GM20000 (cell line): ENCODE measurements at places on chromosomes 7 and 10.

- DNase-seq = peak; percentile 69
Observed at GRCh38 chr7:28096713-28097112, 83.9 kb downstream of the JAZF1 start.

DNA sequence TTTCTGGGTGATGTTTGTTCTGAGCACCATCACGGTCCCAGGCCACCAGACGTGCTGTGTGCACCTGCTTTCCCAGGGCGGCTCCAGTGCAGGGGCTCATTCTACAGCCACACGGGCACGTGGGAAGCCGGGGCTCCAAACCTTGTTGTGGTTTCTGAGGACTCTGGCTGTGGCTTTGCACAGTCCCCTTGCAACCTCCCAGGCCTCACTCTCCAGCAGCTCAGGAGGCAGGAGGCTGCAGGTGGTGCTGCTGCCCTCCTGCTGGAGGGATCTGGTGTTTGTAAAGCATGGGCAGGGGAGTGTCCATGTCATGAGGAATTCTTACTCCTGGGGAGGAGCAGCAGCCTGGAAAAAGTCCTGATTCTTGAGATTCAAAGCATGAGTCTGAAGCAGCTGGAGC lies 54.3 kb downstream of the INSYN2A start:
- DNase-seq = no peak

GRCh38 chr10:110481919-110482318 lies 15.8 kb upstream of the DUSP5 start:
- no peak for DNase-seq

GRCh38 chr7:22356701-22357310 lies at the start of gene RAPGEF5:
Gene RAPGEF5, minus strand, starts transcription at chr7:22357154. Its CDS starts 94 bp downstream, at chr7:22357060.
- peak; percentile 83 for DNase-seq

DNA sequence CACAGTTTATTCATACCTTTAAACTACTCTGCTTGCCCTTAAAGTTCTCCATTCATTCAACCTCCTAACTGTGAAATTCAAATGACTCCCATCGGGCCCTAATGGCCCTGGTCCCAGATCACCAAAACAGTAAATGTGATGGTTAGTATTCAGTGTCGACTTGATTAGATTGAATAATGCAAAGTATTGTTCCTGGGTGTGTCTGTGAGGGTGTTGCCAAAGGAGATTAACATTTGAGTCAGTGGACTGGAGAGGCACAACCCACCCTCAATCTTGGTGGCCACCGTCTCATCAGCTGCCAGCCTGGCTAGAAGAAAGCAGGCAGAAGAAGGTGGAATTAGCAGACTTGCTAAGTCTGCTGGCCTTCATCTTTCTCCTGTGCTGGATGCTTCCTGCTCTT lies 80.1 kb upstream of the PLXNA4 start:
- no peak for DNase-seq

- DNase-seq = no peak
Observed at GRCh38 chr10:129258283-129258923, 208.6 kb upstream of the MGMT start.

DNA sequence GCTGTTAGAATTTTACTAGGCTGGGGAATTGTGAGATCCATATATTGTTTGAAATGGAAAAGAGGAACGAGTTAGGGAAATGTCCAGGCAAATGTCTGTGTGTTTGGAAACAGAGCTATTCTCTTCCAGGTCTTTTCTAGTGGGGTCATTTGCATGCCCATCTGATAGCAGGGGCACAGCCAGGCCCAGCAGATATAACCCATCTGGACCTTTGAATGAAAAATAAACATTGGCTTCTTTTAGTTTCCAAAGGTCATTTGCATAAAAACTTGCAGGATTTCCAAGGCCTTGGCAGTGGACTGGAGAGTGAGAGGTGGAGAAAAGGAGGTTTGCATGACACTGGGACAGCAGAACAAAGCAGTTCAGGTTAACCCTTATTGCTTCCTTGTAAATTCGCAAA lies 188.0 kb upstream of the GPR26 start:
- DNase-seq = no peak

DNA sequence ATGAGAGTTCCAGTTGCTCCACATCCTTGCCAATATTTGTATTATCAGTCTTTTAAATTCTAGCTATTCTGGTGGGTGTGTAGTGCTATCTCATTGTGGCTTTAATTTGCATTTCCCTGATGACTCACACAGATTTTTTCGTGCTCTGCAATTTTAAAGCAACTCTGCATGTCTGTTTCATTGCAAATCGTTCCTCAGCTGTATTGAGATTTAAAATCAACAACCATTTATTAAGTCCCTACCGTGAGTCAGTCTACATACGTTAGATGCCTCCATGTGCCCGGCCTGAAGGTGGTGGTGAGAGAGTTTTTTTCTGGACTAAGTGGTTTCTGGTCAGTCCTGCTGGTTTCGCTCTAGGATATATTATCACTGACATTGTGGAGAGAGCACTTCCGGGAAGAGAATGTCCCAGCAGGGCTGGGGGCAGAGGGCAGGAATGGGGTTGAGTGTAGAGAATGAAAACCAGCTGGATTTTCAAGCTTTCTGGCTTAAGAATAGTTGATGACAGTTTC lies 8.4 kb upstream of the HYCC1 start:
- no peak for DNase-seq

DNA sequence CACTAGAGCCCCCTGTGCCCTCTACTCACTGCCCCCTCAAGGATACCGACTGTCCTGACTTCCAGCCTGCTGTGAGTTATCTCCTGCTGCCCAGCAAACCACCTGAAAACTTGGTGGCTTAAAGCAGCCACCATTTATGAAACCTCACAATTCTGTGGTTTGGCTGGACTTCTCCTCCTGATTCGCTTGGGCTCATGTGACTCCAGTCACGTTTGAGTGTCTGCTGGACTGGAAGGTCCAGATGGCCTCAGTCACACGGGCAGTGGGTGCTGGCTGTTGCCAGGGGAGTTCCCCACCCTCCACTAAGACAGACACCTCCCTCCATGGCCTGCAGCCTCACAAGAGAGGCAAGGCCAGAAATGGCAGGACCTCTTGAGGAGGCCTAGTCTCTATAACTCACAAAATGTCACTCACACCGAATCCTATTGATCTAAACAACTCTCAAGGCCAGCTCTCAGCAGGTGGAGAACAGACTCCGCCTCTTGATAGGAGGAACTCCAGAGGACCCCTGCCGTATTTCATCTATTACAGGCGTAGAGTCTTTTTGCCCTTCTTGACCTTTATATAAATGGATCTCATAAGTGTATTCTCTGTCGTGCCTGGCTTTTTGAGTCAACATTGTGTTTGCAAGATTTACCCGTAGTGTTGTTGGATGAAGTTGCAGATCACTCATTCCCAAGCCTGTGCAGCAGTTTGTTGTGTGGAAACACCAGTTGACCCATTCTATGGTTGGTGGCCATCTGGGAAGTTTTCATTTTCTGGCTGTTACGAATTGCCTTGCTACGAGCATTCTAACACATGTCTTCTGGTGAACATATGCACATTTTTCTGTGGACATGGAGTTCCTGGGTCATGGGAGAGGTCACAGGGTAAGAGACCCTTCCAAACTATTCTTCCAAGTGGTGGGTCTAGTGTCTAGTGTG lies 48.3 kb downstream of the ZMIZ1 start:
- peak; percentile 84 for DNase-seq

DNA sequence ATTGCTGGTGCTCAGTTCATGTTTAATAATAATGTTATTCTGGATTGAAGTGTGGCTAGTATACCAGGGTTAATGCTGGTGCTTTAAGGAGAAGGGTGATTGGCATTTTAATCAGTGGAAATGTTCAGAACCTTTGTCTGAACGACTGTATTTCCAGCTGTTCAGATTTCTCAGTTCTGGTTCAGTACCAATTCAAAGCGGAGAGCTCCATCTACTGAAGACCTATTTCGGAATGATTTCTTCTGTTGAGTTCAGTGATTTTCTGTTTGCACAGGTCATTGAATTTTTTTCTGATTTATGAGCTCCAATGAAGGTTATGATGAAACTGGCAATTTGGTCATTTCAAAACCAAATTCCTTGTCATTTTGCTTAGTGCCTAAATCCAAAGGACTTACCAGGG lies 160.1 kb downstream of the EXOC4 start:
- no peak for DNase-seq

GRCh38 chr10:50379616-50380015 lies 128.3 kb upstream of the ASAH2 start:
- DNase-seq = no peak

- DNase-seq = no peak
Observed at GRCh38 chr7:50697748-50698147, 84.9 kb downstream of the GRB10 start.

DNA sequence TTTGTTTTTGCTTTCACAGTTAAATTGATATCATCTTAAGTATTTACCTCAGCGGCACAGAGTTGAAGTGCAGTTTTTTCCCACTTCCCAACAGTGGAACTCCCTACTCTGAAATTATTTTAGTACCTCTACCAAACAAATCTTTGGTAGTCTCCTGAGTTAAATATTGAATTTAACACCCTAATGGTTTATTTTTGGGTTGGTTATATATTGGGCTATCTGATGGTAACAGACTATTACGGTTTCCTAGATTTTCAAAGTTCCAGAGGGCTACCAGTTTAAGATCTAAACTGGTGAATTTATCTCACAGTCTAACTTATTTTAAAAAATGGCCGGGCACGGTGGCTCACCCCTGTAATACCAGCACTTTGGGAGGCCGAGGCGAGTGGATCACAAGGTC lies 1.3 kb downstream of the ZNF277 start:
- DNase-seq = no peak

DNA sequence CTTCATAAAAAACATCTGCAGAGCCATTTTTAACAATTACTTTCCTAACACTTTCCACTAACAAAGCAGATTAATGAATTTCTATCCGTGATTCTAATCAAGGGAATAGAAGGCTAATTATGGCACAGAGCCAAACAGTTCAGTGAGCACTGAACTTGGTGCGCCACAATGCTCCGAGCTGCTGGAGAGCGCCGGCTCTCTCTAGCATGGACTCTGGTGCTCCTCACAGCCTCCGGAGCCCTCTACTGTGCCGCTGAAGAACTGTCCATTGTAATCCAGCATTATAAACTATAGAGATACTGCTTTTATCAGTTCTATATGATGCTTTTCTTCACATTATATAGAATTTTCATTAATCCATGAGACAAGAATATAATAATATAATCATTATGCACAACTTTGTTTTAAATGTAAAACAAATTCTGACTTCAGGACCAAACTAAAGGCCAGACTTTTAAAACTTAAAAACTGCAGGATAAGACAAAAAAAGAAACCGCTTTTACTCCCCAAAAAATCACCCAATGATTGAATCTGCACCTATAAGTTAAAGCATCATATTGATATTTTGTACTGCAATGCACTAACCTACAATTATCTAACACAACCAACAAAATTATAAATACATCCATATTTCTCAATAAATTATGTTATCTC lies 123.6 kb downstream of the RNF32 start:
- DNase-seq = no peak

DNA sequence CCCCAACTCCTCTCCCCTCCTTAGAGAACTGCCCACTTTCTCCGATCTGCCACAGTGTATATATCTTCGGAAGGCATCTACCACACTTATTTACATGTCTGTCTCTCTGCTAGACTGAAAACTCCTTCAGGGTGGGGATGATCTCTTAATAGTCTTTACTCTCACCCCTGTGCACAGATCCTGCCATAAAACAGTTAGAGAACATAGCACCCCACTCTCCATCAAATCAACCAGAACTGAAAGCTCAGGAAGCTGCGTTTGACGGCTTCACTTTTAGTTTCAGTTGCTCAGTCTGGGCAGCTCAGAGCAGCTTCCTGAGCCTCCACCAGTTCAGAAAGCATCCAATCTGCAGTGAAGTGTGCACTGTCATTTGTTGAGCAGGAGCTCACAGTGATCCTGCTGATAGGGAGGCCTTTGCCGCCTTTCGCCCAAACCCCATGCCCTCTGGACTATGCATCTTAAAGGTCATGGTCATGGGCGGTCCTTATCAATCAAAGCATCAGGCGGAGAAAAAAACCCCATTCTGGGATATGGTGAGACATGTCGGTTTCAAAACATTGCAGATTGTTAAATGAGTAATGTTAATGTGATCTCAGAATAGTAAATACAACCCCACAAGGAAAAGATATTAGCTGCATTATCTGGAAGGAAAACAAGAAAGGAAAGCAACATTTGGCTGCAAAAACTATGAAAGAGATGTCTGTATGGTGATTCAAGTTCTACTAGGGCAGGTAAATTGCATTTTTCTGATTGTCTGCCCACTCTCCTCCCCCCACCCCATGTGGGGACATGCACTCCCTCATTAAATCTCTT lies 167.1 kb upstream of the ADO start:
- DNase-seq = peak; percentile 39

DNA sequence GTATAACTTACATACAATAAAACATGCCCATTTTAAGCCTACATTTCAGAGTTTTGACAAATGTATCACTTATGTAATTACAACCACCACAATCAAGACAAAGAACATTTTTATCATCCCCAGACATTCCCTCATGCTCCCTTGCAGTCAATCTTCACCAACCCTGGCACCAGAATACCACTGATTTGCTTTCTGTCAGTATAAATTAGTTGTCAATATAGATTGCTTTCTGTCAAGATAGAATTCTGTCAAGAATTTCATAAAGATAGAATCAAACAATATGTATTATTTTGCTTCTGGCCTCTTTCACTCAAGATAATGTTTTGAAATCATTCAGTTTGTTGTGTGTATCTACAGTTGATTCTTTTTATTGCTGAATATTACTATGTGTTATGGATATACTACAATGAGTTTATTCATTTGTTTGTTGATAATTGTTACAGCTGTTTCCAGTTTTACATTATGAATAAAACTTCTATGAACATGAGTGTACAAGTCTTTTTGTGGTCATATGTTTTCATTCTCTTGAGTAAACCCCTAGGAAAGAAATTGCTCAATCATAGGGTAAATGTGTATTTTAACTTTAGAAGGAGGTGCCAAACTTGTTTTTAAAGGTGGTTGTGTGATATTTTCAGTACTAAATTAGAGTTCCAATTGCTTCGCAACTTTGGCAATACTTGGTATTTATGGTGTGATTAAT lies 56.9 kb downstream of the IFIT5 start:
- DNase-seq = no peak

DNA sequence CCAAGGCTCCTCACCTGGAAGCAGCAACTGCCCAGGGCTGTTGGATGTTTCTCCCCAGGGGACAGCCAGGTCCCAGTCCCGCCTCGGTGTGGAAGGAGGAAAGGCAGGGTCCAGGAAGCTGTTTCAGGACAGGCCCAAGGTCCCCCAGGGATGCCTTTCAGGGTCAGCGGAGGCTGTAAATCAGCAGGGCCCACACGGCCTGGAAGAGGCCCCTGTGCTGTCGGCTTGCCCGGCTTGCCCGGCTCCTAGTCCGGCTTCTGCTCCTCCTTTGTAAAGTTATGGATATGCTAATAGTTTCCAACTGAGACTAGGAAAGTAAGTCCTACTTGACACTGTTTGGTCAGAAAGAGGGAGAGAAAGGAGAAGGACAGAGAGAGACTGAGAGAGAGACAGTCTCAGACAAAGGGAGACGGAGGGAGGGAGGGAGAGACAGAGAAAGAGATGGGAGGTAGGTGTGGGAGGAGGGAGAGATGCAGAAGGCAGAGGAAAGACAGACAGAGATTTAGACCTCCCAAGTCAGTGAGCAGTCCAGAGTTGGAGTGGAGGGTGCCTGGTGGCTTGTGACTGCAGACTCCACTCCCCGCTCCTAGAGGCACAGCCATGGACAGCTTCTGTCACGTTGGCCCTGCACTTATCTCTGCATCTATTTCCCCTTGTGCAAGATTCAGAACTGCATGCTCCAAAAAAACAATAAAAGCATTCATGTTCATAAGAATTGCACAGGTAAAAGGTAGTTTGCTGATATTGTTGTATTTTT lies 10.5 kb downstream of the IKZF1 start:
- no peak for DNase-seq
